Epithelial cell of alveolus of lung (primary cell): ENCODE measurements at places on chromosomes 1 and 21. TPM values are rescaled to one million over a fixed set of nuclear protein-coding genes. Genes with fewer than 3 reads are reported as not detected.

The SFN gene
- total RNA-seq = 3.3 and 7.0 TPM in 2 replicates

The C1orf141 gene
- not detected in 2 replicates for total RNA-seq

The ALX3 gene
- total RNA-seq = not detected in 2 replicates

The DCST2 gene
- total RNA-seq = not detected in 2 replicates

The CD53 gene
- total RNA-seq = not detected in 2 replicates

The SYT2 gene
- total RNA-seq = not detected in 2 replicates

The GJA4 gene
- 0.39 and 2.6 TPM in 2 replicates for total RNA-seq

The VANGL2 gene
- 2.6 and 7.6 TPM in 2 replicates for total RNA-seq

The FABP3 gene
- 109 TPM in 1 of 2 replicates, not detected in the other for total RNA-seq

The OPRD1 gene
- 0.16 TPM in 1 of 2 replicates, not detected in the other for total RNA-seq

The IGSF21 gene
- total RNA-seq = not detected in 2 replicates

The KCNJ9 gene
- total RNA-seq = not detected in 2 replicates

The CHRM3 gene
- 0.13 and 3.8 TPM in 2 replicates for total RNA-seq

The RAP1GAP gene
- 0.13 TPM in 1 of 2 replicates, not detected in the other for total RNA-seq

The LCE3E gene
- not detected in 2 replicates for total RNA-seq

The TRMT1L gene
- total RNA-seq = 10.2 and 26.6 TPM in 2 replicates

The LCE1C gene
- not detected in 2 replicates for total RNA-seq

The AIM2 gene
- total RNA-seq = 0.13 TPM in 1 of 2 replicates, not detected in the other

The KRTAP13-2 gene
- not detected in 2 replicates for total RNA-seq

The MEF2D gene
- 16.9 and 40.0 TPM in 2 replicates for total RNA-seq

The RBBP5 gene
- total RNA-seq = 13.2 and 13.8 TPM in 2 replicates

The NR1I3 gene
- total RNA-seq = not detected in 2 replicates
